ENCODE measurements at places on chromosomes 7 and 10.

DNA sequence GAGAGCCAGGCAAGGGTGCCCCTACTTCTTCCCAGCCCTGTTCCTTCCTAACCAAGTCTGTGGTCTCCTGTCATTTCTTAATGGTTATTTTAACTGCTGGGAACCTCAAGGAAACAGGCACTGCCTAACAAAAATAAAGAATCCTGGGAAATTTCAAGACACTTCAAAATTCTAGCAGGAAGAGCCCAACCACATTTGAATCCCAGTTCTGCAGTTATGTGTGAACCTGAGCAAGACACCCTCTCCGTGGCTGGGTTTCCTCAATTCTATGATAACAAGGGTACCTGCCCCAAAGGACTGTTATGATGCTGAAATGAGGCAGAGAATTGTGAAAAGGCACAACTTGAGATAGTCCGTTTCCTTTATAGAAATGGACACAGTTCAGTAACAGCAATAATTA lies 36.2 kb upstream of the DUSP5 start:
- DNase-seq = no peak

GRCh38 chr7:27108390-27109127 lies 6.1 kb upstream of the HOXA2 start:
- no peak for DNase-seq

GRCh38 chr10:34386921-34387320 lies 428.2 kb downstream of the PARD3 start:
- no peak for DNase-seq

GRCh38 chr7:131471250-131472004 lies 85.0 kb downstream of the PODXL start:
- no peak for DNase-seq

GRCh38 chr10:43417950-43418768 lies 9.2 kb upstream of the HNRNPF start:
- no peak for DNase-seq

DNA sequence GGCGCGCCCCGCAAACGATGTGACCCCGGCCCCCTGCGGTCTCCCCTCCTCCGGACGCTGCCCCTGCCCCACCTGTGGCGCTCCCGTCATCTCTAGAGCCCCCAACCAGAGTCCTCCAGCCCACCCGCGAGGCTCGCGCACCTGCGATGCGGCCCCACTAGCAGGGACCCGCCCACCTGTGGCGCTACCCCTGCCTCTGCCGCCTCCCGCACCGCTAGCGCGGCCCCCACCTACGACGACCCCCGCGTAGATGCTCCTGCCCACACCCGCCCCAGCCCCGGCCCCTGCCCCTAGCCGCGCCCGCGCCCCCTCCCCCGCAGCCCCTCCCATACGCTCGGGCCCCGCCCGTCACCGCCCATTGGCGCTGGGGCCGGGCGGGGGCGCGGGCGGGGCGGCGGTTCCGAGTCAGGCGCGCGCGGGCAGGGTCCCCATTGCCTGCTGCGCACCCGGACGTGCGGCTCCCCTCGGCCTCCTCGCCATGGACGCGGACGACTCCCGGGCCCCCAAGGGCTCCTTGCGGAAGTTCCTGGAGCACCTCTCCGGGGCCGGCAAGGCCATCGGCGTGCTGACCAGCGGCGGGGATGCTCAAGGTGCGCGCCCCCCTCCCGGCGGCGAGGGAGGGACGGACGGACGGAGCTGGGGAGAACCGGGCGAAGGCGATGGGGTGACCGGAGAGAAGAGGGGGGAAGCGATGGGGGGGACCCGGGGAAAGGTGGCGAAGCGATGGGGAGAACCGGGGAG lies at the start of gene PFKP:
Gene PFKP (plus strand): TSS at position 431 of the 741 bp plus-strand sequence. CDS start 48 bp downstream, at position 479.
- DNase-seq = no peak

- DNase-seq = no peak
Measured at GRCh38 chr10:58700591-58700990, 187.9 kb downstream of the BICC1 start.

DNA sequence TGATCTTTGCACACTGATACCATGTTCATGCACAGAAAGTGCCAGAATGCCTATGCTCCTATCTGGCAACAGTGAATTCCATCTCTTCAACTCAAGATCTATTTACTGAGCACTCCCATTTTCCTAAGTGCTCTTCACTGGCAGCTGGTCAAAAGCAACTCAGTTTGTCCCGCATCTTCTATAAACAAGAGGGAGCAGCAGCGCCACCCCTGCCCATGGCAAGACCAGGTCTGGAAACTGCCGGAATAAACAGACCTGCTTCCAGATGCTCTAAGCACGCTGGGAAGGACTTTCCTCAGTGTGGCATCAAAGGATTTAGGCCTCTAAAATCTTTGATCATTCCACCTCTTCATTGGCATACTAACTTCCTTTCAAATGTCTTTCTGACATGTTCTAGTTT lies 104.4 kb upstream of the MACROH2A2 start:
- no peak for DNase-seq

DNA sequence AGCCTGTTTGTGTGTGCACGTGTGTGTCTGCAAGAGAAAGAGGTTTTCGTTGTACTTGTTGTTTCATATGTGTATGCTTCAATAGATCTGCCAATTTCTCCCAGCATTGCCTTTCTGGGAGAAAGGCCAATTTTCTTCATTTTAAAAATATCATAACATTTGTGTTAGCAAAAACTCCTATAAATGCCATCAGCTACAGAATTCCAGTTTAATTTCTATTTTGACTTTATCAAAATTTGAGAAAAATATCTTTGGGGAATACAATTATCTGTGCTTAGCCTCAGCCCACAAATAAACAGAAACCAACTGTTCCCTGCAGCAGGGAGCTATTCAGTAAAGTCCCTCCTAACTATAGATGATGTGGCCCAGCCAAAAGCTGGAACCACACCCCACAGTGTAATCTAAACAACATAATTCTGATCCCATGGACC lies 68.3 kb upstream of the MGMT start:
- DNase-seq = no peak

- DNase-seq = peak; percentile 6
Measured at GRCh38 chr10:42475168-42476098, 162.9 kb downstream of the ZNF33B start.

DNA sequence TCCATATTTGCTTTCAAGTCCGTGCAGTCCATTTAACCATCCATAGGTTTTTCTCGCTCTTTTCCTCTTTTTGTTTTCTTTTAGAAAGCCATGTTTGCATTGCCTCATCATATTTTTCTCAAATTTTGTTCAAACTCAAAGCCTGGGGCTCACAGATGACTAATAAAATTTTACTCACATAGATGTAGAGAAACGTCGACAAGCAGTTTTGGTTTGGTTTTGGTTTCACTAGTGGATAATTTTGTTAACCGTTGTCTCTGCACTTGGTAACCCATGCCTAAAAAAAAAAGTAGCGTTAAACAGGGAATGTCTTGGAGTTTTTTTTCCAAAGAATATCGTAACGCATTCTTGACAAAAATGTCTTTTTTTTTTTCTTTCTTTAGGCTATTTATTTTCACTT lies 344.2 kb upstream of the GALNT17 start:
- no peak for DNase-seq

DNA sequence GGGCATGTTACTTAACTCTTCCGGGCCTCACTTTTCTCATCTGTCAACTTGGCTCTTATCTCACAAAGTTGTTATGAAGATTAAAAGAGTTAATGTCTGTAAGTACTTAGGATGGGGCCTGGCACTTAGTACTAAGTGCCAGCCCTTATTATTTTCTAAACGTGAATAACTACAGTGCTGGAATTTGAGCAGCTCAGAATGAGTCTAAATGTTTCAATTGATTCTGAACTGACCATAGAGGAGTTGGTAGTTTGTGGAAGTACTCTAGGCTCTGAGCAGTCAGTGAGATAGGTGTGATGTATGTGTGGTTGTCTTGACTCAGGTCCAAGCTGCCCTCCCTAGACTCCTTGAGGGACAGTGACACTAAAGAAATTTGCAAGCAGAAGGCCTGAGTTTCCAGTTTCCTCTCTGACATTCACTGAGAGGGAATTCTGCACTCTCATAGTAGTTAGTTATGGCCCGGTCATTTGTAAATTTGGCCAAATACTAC lies 18.5 kb upstream of the JAZF1 start:
- no peak for DNase-seq

- no peak for DNase-seq
Measured at GRCh38 chr10:17206210-17206709, 4.8 kb upstream of the TRDMT1 start.

DNA sequence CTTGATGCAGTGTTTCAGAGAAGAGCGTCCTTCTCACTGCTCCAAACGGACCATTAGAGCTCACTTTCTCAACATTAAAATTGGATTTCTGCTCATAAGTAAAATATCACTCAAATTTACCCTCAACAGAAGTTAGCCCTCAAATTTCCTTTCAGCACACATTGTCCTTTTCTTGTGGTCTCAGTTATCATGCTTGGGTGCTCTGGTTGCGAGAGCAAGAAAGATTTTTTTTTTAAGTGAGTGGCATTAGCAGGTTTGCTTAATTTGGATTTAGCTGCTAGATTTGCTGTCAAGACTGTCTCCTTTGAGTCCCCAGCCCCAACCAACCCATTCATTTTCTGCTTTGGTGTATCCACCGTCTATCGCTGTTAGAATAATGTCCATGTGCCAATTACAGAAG lies 2.6 kb upstream of the CH25H start:
- no peak for DNase-seq

- DNase-seq = peak; percentile 70
Measured at GRCh38 chr7:80216996-80217842, 82.6 kb downstream of the GNAI1 start.

GRCh38 chr7:73708961-73709549 lies 10.4 kb downstream of the STX1A start:
- DNase-seq = no peak

GRCh38 chr7:29749701-29750321 lies 56.5 kb upstream of the WIPF3 start:
- no peak for DNase-seq

- no peak for DNase-seq
Measured at GRCh38 chr10:90168244-90168643, 466.9 kb downstream of the KIF20B start.

DNA sequence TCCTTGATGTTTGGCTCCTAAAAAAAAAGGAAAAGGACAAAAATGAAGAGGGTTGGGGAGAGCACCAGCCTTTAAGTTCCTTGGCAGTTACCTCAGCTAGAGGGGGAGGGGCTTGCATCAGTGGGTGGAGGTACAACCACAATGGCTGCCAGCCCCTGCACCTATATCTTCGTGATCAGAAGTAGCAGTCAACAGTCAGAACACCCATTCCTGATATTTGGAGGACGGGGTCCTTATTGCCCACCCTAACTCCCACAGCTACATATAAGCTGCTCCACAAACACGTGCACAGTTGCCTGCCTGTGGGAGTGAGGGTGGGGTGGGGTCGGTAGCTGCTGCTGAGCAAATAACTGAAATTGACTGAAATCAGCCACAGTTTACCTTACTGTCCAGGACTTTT lies 26.2 kb downstream of the C1GALT1 start:
- no peak for DNase-seq

DNA sequence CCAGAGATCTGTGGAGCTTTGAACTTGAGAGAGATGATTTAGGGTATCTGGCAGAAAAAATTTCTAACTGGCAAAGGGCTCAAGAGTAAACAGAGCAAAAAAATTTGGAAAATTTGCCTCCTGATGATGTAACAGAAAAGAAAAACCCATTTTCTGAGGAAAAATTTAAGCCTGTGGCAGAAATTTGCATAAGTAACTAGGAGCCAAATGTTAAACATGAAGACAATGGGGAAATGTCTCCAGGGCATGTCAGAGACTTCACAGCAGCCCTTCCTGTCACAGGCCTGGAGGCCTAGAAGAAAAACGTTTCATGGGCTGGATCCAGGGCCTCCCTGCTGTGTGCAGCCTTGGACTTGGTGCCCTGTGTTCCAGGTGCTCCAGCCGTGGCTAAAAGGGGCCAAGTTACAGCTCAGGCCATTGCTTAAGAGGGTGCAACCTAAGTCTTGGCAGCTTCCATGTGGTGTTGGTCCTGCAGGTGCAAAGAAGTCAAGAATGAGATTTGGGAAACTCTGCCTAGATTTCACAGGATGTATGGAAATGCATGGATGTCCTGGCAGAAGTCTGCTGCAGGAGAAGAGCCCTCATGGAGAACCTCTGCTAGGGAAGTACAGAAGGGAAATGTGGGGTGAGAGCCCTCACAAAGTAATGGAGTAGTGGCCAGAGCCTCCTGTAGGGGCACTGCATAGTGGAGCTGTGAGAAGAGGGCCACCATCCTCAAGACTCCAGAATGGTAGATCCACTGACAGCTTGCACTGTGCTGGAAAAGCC lies 8.1 kb downstream of the SEMA3D start:
- no peak for DNase-seq

DNA sequence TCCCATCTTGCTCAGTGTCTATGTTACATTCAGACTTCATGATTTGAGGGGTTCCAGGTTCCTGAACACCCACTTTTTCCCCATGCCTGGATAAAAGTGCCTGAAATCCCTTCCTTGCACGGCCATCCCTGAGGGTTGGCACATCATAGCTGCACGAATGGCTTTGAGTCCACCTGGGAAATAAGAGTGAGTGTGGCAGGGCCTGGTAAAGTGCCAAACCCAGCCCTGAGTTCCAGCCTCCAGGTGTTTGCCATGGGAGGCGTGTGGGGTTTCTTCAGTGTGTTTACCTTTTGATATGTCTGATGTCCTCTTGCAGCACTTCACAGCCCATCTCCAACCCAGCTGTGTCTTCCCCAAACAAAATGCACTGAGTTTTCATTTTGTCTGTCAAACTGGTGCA lies 145.7 kb downstream of the PAXIP1 start:
- no peak for DNase-seq

All from NCI-H524 treated with DMSO at 0.1 percent for 48 hours (cell line).